RPMI8226 (cell line): ENCODE measurements at places on chromosomes 3 and 15.

DNA sequence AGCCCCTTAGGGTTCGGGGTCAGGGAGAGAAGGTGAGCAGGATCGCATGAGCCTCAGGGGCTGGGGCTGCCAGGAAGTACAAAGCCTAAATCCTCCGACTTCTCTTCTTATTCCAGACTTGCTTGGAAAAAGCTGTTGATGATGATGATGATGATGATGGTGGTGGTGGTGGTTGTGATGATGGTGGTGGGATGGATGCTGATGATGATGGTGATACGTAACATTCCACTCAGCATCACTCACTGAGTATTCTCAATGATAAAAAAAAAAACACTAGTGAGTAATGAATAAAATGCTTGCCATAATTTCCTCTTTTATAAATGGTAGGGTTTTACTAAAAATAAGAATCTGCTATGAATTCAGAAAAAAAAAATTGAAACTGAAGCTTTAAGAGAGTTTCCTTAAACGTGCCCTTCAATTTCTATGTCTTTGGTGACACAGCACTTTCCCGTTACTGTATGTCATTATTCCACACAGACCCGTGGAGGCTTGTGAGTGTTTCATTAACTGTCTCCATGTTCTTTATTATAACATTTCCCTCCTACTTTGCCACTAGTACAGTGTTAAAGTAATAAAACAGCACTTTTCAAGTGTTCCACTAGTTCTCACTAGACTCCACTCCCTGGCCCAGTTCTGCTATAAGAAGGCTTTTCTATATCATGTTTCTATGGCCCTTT is 5.4 kb upstream of the ACAN start:
- no peak for DNase-seq

DNA sequence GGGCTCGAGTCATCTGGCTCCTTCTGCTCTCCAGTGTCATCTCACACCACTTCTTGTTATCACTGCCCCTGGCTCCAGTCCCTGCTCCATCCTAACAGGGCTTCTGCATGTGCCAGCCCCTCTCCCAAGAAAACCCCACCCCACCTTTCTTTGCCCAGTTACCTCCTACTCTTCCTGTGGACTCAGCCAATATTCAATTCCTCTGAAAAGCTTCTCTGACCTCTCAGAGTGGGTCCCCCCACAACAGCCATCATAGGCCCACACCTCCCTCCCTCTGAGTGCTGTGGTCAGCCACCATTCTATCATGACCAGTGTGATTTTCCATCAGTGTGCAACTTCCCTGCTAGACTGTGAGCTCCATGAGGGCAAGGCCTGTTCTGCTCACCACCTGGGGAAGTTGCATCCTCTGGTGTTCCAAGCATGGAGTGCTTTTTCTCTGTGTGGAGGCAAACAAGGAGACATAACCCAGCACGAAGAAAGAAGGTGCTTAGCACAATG is 71.6 kb downstream of the ADCY5 start:
- DNase-seq, result no peak

- DNase-seq, result no peak
Observed at GRCh38 chr3:72459588-72459987, 388.7 kb downstream of the SHQ1 start.

GRCh38 chr3:128994581-128995546 is 988 bp upstream of the CFAP92 start:
- no peak for DNase-seq

GRCh38 chr3:37973246-37974054 is 17.1 kb upstream of the VILL start:
- DNase-seq, result no peak

DNA sequence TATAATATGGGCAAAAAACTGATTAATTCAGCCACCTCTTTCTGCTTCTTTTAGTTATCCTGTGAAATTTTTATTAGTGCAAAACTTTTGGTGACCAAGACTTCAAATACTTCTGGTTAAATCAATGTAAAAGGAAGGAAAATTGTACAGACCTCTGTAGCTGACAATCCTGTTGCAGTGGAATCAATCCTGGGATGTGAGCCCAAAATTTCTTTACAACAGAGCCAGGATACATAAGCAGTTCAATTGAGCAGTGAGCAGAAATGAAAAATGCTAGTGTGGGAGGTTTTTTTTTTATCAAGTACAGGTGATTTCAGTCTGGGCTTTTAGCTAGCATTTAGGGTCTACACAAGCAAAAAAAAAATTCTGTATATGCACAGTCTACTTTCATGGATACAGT is 398.0 kb downstream of the OTOL1 start:
- no peak for DNase-seq

DNA sequence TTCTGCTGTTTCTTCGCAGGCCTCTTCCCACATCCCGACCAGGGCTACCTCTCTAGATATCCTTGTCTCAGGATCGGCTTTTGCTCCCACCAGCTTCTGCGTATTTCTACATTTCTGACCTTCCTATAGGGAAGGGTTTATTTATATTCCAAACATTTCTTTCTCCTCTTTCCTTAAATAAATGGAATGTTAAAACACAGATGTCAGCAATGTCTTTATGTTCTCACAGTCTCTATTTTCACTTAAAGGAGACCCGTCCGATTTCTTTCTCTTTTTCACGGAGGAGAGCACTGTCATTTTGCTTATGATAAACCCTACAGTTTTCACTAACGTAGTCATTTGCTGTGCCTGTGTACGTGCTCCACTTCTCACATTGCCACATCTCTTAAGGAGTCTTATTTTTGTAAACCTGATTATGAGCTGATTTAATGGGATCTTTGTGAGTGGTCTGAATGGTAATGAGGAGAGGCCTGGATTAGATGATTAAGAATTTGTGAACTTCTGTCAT is 630 bp downstream of the KIF15 start:
- peak; percentile 9 for DNase-seq

DNA sequence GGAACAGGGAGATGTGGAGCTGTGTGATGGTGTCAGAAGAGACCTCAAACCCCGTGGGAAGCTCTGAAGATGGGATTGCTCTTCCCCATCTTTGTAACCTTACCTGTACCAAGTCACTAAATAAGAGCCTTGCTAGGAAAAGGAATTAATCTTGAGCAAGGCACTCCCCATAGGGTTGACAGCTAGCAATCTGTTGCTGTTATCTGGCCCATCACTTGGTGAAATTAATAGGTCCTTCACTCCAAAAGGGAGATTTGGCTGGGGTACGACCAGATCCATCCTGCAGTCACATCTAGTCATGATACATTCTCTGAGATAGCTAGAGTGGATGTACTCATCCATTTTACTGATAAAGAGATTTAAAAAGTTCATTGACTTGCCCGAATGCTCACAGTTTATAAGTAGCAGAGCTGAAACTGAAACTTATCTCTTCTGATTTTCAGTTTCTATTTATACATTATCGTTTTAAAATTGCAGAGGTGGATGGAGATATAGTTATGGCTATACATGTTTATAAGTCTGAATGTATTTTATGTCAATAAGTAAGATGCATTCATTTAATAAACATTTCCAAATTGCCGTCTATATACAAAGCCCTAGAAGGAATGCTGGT is 299.1 kb upstream of the MCTP2 start:
- no peak for DNase-seq

DNA sequence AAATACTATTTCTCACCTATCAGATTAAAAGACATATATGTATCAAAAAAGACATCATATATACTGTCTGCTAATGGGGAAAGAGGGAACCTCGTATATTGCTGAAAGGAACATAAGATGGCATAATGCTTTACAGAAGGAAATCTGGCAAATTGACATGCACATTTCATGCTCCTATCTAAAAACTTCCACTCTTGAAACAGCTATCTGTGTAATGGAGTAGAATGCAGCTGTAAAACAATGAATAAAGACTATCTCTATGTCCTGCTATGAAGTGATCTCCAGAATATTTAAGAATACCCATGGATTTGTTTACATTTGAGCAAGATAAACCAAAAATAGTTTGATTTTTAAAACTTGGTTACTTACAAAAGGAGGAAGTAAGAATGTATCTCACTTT is 107.4 kb downstream of the TBL1XR1 start:
- DNase-seq, result no peak
